ENCODE measurements at places on chromosomes 5 and 9. TPM values are rescaled to one million over a fixed set of nuclear protein-coding genes. Genes with fewer than 3 reads are reported as not detected.

- no peaks in the 10 kb centered on the region for H3K4me1 ChIP-seq
- DNase-seq: no peak
- no peaks in the 10 kb centered on the region for H3K27me3 ChIP-seq
- H3K36me3 ChIP-seq: no peaks in the 10 kb centered on the region
Measured at GRCh38 chr5:160991205-160991604, 139.2 kb upstream of the ATP10B start.

G3BP1 gene
- 362 TPM for total RNA-seq

DNA sequence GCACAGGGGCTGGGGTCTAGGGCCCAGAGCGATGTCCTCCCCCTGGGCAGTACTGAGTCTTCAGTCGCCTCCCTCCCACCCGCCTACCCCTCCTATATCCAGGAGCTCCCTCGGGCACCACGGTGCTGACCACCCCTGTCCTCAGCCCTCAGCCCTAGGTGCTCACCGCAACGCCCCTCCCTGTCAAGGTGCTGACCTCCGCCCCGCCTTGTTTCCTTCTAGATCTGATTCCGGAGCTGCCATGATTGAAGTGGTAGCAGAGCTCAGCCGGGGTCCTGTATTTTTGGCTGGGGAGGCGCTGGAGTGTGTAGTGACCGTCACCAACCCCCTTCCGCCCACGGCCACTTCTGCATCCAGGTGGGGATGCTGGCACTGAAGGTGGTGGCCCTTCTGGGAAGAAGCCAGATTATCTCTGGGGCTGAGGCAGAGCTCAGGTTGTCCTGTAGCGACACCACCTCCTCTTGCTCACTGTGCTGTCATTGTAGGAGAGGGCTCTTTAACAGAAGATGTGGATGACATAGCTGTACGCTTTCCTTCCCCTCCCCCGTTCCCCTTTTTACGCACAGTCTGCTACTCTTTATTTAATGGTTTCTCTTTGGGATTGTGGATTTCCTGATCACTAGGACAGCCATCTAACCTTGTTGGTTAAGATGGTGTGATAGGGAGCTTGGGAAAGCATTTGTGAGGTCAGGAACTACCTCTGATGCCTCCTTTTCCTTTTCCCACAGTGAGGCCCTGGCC is 598 bp downstream of the RGP1 start:
- H3K36me3 ChIP-seq: peaks cover 41% of the 10 kb centered on the region
- peak overlapping the region; percentile 87 for H3K27ac ChIP-seq
- DNase-seq: peak; percentile 87
- peak overlapping the region; percentile 94 for H3K4me3 ChIP-seq

GRCh38 chr9:98678244-98678842 is 30.4 kb downstream of the GABBR2 start:
- H3K27ac ChIP-seq: no peak overlapping the region
- no peaks in the 10 kb centered on the region for H3K36me3 ChIP-seq
- DNase-seq: no peak
- H3K4me3 ChIP-seq: no peak overlapping the region
- H3K4me1 ChIP-seq: no peaks in the 10 kb centered on the region
- H3K27me3 ChIP-seq: peaks cover 21% of the 10 kb centered on the region

- peaks cover 38% of the 10 kb centered on the region for H3K36me3 ChIP-seq
- DNase-seq: no peak
- H3K27me3 ChIP-seq: no peaks in the 10 kb centered on the region
- H3K4me3 ChIP-seq: peak overlapping the region; percentile 30
- peaks cover 76% of the 10 kb centered on the region for H3K4me1 ChIP-seq
Measured at GRCh38 chr9:131660466-131661405, 79.1 kb downstream of the RAPGEF1 start.

- H3K27ac ChIP-seq: no peak overlapping the region
- H3K4me3 ChIP-seq: no peak overlapping the region
- DNase-seq: no peak
- H3K4me1 ChIP-seq: no peaks in the 10 kb centered on the region
- no peaks in the 10 kb centered on the region for H3K36me3 ChIP-seq
- H3K27me3 ChIP-seq: no peaks in the 10 kb centered on the region
Measured at GRCh38 chr5:152488869-152489268, 83.8 kb upstream of the NMUR2 start.

GRCh38 chr5:61631438-61631941 is 299.4 kb downstream of the ZSWIM6 start:
- H3K27me3 ChIP-seq: peaks cover 27% of the 10 kb centered on the region
- H3K27ac ChIP-seq: no peak overlapping the region
- H3K36me3 ChIP-seq: no peaks in the 10 kb centered on the region
- no peak for DNase-seq

TYRP1 gene
- total RNA-seq: not detected

DNA sequence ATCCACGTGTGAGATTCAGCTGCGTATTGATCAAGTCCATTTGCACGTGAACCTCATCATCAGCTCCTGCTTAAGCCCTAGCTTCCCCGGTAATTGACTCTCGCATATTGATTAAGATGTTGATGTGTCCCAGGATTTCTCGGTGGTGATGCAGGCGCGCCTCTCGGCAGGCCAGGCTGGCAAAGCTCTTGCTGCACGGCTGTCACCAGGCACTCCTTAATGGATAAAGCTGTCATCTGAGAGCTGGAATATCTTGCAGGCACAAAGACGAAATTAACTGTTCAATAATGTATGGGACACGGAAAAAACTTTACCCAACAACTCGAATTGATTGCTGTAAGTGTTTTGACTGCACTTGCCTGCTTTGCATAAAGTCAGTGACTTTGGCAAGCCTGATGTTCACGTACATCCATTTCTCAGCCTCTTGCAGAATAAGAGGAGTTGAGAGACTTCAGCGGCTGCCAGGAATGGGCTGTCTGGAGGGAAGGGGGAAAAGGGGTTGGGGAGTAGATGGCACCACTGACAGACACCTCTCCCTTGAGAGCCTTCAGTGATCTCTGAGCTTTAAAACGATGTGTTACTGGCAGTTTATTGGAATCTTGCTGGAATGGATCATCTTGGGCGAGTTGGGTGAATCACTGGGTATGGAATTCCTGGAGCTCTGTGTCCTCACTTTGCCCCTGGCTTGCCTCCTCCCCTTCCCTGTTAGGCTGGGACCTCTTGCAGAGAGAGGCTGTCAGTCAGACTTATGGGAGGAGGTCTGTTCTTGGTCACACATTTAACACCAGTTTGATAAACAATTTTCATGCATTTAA is 650.3 kb downstream of the CCDC171 start:
- peaks cover 4% of the 10 kb centered on the region for H3K4me1 ChIP-seq
- no peaks in the 10 kb centered on the region for H3K36me3 ChIP-seq
- no peak overlapping the region for H3K4me3 ChIP-seq
- no peak for DNase-seq

GRCh38 chr5:14309878-14310531 is 166.9 kb downstream of the TRIO start:
- H3K27me3 ChIP-seq: no peaks in the 10 kb centered on the region
- H3K4me3 ChIP-seq: no peak overlapping the region

WDR38 gene
- not detected for total RNA-seq

DNA sequence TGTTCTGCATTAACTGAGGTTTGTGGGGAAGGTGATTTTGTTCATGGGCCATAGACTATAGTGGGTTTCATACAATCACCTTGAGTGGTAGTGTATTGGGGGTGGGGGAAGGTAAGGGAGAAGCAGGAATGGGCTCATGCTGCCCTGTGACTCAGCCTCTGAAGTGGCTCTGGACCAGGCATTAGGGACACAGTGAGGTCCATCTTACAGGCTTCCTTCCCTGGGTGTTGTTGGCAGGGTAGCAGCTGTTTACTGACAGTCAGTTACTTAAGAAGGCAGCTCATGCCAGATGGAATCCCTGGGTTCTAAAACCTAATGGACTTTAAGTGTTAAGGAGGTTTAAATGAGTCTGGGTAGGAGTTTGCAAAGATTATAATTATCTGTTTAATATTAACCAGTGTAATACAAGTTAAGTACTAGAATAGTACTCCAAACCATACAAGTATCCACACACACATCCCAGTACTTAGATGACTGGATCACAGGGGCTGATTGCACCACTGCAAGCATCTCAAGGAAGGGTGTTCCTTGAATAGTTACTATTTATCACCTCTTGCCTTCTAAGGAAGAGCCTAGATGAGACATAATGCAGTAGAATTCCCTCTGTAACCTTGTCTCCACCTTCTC is 59.3 kb downstream of the CAST start:
- peaks cover 3% of the 10 kb centered on the region for H3K4me1 ChIP-seq
- no peaks in the 10 kb centered on the region for H3K27me3 ChIP-seq
- no peak overlapping the region for H3K27ac ChIP-seq
- peak; percentile 50 for DNase-seq

LCN9 gene
- total RNA-seq: not detected

DNA sequence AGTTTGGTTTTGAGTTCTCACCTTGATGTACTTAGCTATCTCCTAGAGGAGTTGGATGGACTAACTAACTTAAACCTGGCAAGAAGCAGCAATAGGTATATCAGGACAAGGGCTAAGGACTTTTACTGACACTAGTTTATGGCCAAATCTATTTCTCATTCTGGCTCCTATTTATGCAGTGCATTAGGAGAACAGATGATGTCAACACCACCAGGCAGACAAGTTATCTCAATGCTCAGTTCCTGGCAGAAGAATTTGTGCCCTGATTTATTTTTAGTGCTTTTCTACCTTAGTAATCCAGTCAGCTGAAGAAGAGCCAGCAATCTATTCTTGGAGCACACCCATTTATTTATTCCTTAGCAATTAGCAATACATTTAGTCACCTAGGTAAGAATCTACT is 30.7 kb upstream of the MYOT start:
- no peak overlapping the region for H3K27ac ChIP-seq
- no peak for DNase-seq
- no peaks in the 10 kb centered on the region for H3K36me3 ChIP-seq
- H3K27me3 ChIP-seq: peaks cover 4% of the 10 kb centered on the region

DNA sequence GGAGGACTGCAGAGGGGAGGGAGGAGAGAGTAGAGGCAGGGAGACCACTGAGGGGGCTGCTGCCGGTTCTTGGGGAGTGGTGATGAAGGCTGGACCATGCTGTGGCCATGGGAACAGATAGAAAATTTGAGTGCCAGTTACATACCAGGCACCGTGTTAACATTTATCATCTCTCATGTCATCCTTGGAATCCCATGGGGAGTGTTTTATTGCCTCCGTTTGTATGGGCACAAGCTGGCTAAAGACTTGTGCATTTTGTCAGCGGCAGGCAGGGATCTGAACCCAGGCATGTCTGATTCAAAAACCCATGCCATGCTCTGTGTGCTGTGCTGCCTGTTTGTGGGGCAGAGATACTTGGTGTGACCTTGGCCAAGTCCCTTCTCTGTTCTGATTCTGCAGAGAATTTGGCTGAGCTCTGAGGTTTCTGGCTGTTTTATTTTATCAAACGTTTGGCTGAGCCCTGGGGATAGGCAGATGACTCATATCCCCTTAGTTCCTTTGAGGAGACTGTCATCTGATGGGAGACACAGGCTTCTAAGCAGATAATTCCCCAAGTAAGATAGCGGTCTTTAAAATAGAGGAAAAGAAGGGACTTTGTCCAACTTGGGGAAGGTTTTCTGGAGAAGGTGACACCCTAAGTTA is 22.2 kb downstream of the COL27A1 start:
- no peaks in the 10 kb centered on the region for H3K4me1 ChIP-seq
- H3K36me3 ChIP-seq: no peaks in the 10 kb centered on the region
- DNase-seq: no peak
- no peak overlapping the region for H3K27ac ChIP-seq
- no peak overlapping the region for H3K4me3 ChIP-seq

DNA sequence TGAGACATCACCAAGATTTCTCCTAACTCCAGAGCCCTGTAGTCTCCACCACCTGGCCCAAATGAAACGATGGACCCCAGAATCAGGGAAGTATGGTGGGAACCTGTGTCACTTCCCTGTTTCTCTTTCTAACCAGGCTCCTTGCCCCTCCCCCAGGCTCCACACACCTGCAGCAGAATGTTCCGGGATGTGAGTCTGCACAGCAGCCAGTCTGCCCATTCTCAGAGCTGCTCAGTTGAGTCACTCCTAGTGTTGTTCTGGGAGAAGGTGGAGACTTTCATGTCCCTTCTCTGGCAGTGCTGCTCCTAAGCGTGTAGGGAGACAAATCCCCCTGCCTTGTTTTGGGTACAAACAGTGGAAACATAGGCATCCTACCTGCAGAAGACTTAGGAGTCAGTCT is 76.0 kb upstream of the XPA start:
- H3K36me3 ChIP-seq: no peaks in the 10 kb centered on the region
- no peaks in the 10 kb centered on the region for H3K4me1 ChIP-seq
- peaks cover 32% of the 10 kb centered on the region for H3K27me3 ChIP-seq

DNA sequence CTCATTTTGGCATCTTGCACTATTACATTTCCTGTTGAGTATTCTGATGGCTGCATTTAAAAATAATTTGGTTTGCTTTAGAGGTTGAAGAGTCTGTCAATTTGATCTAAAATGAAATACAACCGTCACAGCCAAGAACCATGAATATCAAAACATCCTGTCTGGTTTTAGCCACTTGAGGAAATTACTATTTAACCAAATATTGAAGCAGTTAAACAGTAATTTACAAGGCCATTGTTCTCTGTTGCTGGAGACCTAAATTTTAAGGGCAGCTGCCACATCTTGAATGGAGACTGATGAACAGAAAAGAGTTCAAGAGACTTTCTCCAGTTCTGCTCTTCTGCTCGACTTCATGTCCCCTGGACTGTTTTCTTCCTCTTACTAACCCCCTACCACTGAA is 549.4 kb downstream of the LRRC70 start:
- no peaks in the 10 kb centered on the region for H3K27me3 ChIP-seq
- no peak overlapping the region for H3K4me3 ChIP-seq
- no peak overlapping the region for H3K27ac ChIP-seq
- H3K36me3 ChIP-seq: no peaks in the 10 kb centered on the region

PCDHB12 gene
- total RNA-seq: not detected

DMGDH gene
- not detected for total RNA-seq

- DNase-seq: no peak
- no peaks in the 10 kb centered on the region for H3K36me3 ChIP-seq
- H3K27ac ChIP-seq: no peak overlapping the region
Measured at GRCh38 chr9:106304401-106304920, 558.5 kb upstream of the ZNF462 start.

PCSK5 gene
- 1.6 TPM for total RNA-seq

- no peak for DNase-seq
- no peak overlapping the region for H3K27ac ChIP-seq
- H3K36me3 ChIP-seq: no peaks in the 10 kb centered on the region
Measured at GRCh38 chr5:106940301-106940846, 730.4 kb downstream of the EFNA5 start.

DNA sequence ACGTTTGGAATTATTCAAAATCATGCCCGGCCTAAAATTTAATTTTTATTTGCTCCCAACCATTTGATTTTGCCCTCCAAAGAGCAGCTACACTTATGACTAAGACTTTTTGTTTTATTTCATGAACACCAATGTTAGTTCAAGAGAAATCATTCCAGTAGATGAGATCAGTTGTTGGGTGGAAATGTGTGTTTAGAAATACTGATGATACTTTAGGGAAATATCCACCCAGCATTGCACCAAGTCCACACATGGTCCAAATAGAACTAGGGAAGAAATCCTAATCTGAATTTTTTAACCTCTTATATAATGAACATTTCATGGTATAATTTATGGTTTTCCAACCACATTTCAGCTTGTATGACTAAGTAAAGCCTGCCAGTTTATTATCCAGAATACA is 28.3 kb upstream of the GOLPH3 start:
- H3K27me3 ChIP-seq: peaks cover 2% of the 10 kb centered on the region
- peaks cover 8% of the 10 kb centered on the region for H3K4me1 ChIP-seq
- H3K36me3 ChIP-seq: no peaks in the 10 kb centered on the region
- DNase-seq: no peak

- no peak overlapping the region for H3K4me3 ChIP-seq
- H3K36me3 ChIP-seq: no peaks in the 10 kb centered on the region
- H3K4me1 ChIP-seq: peaks cover 2% of the 10 kb centered on the region
- no peak overlapping the region for H3K27ac ChIP-seq
Measured at GRCh38 chr5:160271396-160271795, 41.0 kb downstream of the CCNJL start.

GRCh38 chr5:78602400-78602799 is 46.2 kb downstream of the LHFPL2 start:
- H3K4me1 ChIP-seq: no peaks in the 10 kb centered on the region
- H3K27ac ChIP-seq: no peak overlapping the region
- H3K27me3 ChIP-seq: peaks cover 5% of the 10 kb centered on the region
- no peaks in the 10 kb centered on the region for H3K36me3 ChIP-seq
